ENCODE measurements at places on chromosomes 16 and 17.

- no peak for DNase-seq
These were observed 92.7 kb downstream of the ABCC1 start for GRCh38 chr16:16042076-16042475.

DNA sequence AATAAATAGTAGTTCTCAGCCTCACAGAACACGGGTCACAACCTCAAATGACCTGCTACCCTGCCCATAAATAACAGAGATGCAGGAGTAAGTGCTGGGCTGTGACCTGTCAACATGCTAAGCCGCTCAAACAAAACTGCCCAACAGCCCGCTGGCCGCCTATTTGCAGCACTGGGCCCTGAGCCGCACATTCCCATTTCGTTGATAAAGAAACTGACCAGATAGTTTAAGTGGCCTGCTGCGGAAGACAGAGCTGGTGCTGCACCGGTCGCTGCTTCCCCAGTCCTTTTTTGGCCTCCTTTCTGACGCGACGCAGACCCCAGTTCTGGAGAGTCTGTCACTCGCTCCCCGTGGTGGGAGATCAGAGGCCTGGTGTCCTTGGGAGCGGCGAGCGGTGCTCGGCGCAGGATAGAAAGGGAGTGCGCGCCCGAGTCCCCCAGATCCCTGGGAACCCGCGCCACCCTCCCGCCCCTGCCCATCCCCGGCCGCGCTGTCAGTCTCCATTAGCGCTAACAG lies 349 bp upstream of the SLC6A2 start:
- no peak for DNase-seq

GRCh38 chr17:64203630-64204029 lies 59.4 kb downstream of the TEX2 start:
- no peak for DNase-seq

DNA sequence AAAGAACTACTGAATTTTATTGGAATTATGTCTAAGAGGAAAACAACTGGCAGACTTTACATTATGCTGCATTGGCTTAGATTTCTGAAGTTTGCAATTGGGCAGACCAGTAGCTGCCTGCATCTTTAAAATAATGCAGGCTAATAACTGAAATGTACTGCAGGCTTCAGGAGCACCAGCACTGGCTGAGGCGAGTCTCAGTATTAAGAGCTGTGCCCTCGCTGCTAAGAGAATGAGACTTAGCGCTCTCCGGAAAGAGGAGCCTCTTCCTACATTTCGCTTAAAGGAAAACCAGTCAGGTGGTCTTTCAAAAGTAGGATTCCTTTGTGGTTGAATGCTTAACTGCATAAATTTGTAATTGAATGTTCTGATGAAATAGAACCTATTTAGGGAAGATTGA lies 885 bp downstream of the CNTNAP4 start:
- DNase-seq: no peak

DNA sequence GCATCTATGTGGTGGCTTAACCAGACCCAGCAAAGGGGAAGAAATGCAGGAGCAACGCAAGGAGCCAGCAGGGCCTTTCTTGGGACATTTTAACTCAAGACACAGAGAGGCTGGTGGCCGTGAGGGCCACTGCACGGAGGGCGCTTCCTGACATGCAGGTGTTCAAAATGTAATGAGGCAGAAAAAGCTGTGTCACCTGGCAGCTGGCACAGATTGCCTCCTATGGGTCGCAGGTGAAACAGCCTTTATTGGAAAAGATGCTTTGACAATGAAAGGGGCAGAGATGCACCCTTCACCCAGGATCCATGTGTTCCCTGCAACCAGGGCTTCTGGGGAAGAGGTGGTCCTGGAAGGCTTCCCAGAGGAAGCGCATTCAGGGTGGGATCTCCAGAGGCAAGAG lies 219.3 kb downstream of the XYLT1 start:
- no peak for DNase-seq

GRCh38 chr17:4497101-4497824 lies 1.4 kb upstream of the SPNS2 start:
- DNase-seq: no peak

DNA sequence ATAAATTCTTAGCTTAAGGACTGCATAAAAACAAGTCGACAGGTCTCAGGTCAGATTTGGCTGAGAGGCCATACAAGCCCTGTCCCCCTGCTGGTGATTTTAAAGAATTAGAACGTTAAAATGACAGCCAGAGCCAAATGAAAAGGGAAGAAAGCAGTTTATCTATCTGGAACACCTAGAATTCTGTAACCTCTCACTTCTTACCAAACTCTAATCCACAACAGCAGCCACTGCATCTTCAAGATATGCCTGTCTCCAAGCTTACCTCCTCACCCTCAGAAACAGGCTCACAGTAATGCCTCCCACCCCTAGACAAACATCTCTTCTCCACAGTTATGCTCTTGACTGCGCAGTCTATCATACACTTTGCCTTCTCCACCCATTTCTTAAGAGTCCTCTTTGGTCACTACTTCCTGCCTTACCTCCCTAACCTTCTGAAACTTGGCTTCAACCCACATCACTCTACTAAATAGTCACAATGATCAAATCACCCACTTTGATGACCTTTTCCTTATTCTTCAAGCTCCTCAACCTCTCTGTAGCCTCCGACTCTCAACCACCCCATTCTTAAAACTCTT lies 14.2 kb downstream of the ANKFY1 start:
- DNase-seq: no peak

DNA sequence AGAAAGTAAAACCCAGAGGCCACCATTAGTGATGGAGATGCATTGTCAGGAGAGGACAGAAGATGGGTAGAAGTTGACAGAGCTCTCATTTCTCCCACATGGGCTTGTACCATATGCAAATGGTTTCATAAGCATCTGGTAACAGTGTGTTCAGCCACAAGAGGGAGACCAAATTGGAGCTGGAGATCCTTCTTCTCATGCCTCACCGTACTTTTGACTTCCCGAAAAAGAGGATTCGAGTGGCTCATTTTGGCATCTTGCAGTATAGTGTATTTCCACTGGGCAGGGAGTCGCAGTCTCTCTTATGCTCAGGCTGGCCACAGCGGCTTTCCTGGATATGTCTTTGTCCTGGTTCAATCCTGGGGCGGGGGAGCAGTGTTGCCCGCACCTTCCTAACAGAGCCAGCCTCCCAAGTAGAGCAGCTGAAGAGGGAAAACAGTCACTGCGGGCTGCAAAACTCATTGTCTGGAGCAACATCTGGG lies 23.8 kb downstream of the TBC1D3B start:
- no peak for DNase-seq

GRCh38 chr16:74448990-74449389 lies 27.7 kb upstream of the CLEC18B start:
- DNase-seq: no peak

GRCh38 chr17:28173801-28174200 lies 131.3 kb downstream of the NLK start:
- no peak for DNase-seq

GRCh38 chr17:4635823-4636375 lies 5.6 kb downstream of the ALOX15 start:
- no peak for DNase-seq

- DNase-seq: no peak
These were observed 7.9 kb downstream of the TBX4 start for GRCh38 chr17:61459939-61460718.

- no peak for DNase-seq
These were observed 1.7 kb downstream of the CHTF18 start for GRCh38 chr16:790086-790485.

DNA sequence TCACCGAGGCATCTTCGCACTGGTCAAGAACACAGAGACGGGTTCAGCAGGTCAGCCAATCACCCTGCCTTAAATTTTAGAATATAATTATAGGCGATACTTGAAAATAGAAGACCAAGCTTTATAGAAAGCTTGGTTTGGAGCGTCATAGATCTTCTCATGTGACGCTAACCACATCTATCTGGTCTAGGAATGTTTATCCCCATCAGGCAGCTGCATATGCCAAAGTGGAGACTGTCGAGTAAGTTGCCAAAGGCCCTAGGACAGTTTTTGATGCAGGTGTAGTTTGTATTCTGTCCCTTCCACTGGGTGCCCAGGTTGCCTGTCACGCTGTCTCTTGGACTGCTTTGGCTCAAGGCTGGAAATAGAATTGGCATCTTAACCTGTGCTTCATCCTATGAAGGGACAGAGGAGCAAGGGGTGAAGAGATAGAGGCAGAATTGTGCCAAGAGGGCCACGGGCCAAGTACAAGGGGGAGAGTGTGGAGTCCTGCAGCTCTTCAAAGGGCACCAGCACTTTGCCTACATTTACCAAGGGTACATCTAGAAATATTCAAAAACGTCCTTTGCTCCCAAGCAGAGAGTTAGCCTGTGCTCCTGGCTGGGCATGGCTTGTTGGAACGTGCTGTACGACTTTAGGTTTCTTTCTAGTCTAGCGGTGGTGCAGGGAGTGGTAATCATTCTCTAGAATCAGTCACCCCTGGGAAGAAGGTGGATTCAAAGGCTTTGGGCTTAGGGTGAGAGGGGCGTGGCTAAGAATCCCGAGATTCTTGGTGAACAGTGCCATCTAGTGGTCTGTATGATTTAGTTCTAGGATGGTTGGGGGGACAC lies 5.3 kb upstream of the WIPI1 start:
- peak; percentile 61 for DNase-seq

GRCh38 chr17:38911081-38911730 lies 14.2 kb upstream of the LASP1NB start:
- DNase-seq: no peak

DNA sequence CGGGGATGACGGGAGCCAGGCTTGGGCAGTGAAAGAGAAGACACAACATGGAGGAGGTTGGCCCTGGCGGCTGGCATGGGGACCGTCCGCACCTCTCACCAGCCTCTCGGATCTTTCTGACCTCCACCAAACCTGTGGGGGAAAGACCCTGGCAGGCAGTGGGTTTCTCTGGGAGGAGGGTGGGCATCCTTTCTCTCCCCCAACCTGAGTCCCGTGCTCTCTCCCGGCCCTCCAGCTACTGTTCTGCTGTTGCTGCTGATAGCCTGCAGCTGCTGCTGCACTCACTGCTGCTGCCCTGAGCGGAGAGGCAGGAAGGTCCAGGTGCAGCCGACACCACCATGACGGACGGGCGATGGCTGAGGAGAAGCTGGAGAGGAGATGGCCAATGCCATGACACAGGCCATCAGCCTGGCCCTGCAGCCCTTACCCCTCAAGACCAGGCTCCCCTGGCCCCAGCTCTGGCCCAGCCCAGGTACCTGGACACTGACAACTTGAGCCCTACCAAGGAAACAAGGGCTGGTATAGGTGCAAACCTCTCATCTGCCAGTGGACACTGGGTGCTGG lies 7.4 kb downstream of the SMIM5 start:
- DNase-seq: no peak

DNA sequence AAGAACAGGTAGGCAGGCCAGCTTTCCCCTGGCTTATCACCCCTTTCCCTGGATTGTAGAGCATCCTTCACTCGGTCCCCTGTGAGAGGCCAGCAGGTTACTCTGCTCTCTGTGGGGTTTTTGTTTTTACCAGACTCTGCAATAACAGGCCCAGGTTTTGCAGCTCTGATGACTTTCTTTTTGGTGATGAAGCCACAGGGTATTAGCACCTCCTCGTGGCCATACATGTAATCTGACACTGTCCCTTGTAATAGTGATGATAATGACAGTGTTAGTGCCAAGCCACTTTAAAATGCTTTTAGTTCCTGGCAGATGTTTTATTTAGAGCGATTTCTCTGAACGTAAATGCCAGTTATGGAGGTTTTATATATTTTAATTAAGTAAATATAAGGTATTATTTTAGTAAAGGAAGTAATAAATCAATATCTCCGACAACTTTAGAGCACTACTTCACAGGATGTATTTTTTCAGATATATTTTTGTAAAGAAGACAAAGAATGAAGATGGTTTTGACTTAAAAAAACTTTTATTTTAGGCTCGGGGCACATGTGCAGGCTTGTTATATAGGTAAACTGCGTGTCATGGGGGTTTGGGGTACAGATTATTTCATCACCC lies 38.0 kb upstream of the CPHXL start:
- peak; percentile 46 for DNase-seq

DNA sequence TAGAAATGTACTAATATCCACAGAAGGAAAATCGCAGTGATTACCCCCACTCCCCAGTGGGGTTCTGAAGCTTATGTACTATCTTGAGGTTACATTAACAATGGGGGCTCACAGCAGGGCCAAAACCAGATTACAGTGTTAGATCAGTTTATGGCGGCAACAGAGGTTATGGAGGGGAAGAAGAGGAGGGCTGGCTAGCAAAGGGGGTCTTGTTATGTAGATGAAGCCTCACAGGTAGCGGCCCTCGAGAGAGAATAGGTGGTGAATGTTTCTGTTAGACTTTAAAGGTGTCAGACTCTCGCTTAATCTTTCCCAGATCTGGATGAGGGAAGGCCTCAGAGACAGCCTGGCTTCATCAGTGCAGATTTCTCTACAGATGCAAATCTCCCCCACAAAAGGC lies 22.2 kb downstream of the RNF112 start:
- no peak for DNase-seq

- DNase-seq: no peak
These were observed 299.0 kb downstream of the CEP112 start for GRCh38 chr17:65892912-65893377.

- no peak for DNase-seq
These were observed 15.8 kb upstream of the CCL5 start for GRCh38 chr17:35895636-35896587.

DNA sequence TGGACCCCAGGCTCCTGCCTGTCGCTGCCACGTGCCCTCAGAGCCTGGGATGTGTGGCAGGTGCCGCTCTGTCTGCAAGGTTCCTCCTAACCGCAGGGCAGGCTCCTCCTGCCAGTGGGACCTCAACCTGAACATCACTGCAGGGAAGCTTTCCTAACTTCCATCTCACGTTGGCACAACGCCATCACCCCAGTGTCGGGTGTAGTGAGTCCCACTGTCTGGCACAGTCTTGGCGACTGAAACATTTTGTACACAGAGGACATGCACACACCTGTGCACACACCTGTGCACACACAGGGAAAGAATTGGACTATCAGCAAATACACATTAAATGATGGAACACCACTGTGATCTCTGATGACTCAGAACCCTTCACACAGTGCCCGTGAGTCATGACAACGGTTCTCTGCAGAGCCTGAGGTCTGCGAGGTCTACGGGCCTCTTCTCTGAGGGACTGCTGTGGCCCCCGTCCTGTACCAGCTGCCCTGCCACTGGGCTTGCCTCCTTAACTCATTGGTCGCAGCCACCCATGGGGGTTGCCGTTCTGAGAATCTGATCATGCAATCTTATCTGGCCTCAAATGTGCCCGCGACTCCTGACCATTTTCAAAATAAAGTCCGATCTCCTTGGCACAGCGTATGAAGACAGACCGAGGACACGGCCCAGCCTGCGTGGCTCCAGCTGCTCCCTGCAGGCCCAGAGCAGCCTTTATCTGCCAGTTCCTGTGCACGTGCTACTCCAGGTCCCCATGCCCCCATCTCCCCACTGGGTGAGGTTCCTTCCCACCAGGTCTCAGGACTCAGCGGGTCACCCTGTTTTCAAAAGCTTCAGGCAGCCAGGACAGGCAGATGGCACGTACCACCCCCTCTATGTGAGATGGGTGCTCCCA lies 7.6 kb downstream of the CCDC57 start:
- DNase-seq: no peak

Measured in activated T-cell treated with anti-CD3 and anti-CD28 coated beads for 24 hours (primary cell).